Transverse colon (tissue), 4 donors: ENCODE measurements at places on chromosomes 12 and 14. TPM values are rescaled to one million over a fixed set of nuclear protein-coding genes. Genes with fewer than 3 reads are reported as not detected.

- DNase-seq = no peak
- H3K36me3 ChIP-seq = no peaks in the 10 kb centered on the region
- H3K4me1 ChIP-seq = no peaks in the 10 kb centered on the region
- H3K27me3 ChIP-seq = no peaks in the 10 kb centered on the region
- H3K27ac ChIP-seq = no peak overlapping the region
Observed at GRCh38 chr14:29442696-29443095, 485.0 kb downstream of the PRKD1 start.

- H3K4me1 ChIP-seq = no peaks in the 10 kb centered on the region
- no peaks in the 10 kb centered on the region for H3K27me3 ChIP-seq
- no peak overlapping the region for H3K27ac ChIP-seq
- no peak overlapping the region for H3K4me3 ChIP-seq
Observed at GRCh38 chr12:65005716-65006115, 115.4 kb downstream of the WIF1 start.

DNA sequence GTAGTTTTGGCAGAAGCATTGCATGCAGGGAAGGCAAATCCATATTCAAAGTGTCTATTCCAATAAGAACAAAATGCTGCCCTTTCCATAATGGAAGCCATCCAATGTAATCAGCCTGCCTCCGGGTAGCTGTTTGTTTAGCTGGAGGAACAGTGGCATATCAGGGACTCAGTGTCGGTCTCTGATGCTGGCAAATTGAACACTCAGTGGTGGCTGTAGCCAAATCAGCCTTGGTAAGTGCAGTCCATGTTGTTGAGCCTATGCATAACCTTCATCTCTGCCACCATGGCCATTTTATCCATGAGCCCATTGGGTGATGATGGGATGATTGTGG is 147.8 kb upstream of the MAX start:
- H3K4me1 ChIP-seq = peaks cover 3% of the 10 kb centered on the region
- H3K36me3 ChIP-seq = no peaks in the 10 kb centered on the region
- H3K4me3 ChIP-seq = no peak overlapping the region
- no peak overlapping the region for H3K27ac ChIP-seq

The POTEG gene
- total RNA-seq = not detected

The MMAB gene
- 18.7 TPM for total RNA-seq

The SERPINA9 gene
- total RNA-seq = not detected
